NCI-H1417 (cell line): ENCODE measurements at places on chromosomes 11 and 22.

DNA sequence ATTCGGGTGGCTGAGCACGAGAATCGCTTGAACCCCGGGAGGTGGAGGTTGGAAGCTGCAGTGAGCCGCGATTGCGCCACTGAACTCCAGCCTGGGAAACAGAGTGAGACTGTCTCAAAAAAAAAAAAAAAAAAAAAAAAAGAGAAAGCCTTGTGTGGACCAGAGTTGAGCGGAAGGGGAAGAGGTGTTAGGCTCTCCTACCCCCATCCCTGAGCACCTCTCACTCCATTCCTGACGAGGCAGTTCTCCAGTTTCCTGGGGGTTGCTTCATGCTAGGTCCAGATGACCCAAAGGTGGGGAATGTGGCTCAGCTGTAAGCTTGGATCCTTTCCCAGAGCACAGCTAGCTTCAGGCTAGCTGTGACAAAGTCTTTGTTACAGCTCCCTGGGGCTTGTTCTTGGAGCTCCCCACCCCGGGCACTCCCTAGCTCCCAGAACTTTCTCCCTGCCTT, 8.8 kb upstream of the DNAL4 start:
- DNase-seq = no peak

- DNase-seq = no peak
Measured at GRCh38 chr11:122028036-122028435, 88.0 kb downstream of the BLID start.

GRCh38 chr11:44589301-44589700, 23.8 kb downstream of the CD82 start:
- DNase-seq = no peak

DNA sequence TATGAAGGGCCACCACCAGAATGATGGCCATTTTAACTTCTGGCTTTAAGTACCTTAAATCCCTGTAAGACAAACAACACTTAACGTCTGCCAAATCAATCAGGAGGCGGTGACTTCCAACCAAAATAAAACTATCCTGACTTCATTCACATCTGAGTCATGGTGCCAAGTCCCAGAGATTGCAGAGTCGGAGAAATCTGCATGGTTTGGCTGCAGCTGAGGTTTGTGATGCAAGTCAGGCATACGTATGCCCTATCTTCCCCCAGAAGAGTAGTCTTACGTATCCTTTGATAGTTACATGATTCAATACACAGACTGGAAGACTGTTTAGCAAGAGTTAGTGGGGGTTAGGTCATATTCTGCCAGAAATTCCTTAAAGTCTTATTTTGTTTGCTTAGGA, 1.7 kb upstream of the GAB2 start:
- DNase-seq = no peak

DNA sequence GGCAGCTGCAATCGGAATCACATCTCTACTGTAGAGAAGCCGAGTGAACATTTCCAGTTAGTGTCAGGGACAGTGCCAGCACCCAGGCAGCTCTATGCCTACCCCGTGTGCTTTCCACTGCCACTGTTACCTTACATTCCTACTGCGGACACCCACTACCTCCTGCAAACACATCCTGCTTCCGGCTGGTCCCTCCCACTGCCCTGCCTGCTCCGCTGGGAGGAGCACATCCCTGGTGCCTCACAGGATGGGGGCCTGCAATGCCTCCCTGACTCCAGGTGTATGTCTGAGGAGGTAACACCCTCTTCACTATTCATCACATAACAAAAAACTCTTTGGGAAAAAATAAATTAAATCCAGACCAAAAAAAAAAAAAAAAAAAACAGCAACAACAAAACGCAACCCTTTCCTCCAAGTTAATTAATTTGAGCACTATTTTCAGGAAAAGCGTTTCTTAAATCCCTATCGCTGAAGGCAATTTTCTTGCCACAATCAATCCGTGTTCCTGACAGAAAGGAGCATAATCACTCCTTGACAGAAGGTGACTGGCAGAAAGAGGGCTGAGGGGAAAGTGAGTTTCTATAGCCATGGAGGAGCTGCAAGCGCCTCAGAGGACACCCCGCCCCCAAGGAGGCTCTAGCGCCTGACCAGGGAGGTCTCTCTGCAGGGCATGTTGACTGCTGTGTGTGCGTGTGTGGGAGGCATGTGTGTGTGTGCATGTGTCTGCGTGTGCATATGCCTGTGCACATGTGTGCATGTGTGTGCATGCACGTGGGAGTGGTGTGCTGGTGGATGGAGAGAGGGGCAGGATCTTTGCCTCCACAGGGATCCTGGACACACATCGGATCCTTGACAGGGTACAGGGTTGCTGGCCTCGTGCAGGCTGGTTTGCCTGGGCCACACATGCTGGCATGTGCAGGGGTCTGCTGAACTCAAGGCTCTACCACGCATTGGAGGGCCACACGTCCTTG, 134.8 kb upstream of the NTM start:
- DNase-seq = no peak
